Activated CD8-positive, alpha-beta T cell treated with anti-CD3 and anti-CD28 coated beads for 36 hours (primary cell): ENCODE measurements at places on chromosomes 5 and 9. TPM values are rescaled to one million over a fixed set of nuclear protein-coding genes. Genes with fewer than 3 reads are reported as not detected.

- H3K4me1 ChIP-seq: no peaks in the 10 kb centered on the region
- H3K27me3 ChIP-seq: no peaks in the 10 kb centered on the region
- DNase-seq: no peak
- no peak overlapping the region for H3K4me3 ChIP-seq
- H3K36me3 ChIP-seq: no peaks in the 10 kb centered on the region
Observed at GRCh38 chr5:109196823-109197160, 213.0 kb downstream of the PJA2 start.

- peaks cover 14% of the 10 kb centered on the region for H3K4me1 ChIP-seq
- DNase-seq: no peak
- no peak overlapping the region for H3K4me3 ChIP-seq
- no peak overlapping the region for H3K27ac ChIP-seq
- no peaks in the 10 kb centered on the region for H3K36me3 ChIP-seq
Observed at GRCh38 chr5:1011741-1012312, 3.2 kb downstream of the NKD2 start.

DNA sequence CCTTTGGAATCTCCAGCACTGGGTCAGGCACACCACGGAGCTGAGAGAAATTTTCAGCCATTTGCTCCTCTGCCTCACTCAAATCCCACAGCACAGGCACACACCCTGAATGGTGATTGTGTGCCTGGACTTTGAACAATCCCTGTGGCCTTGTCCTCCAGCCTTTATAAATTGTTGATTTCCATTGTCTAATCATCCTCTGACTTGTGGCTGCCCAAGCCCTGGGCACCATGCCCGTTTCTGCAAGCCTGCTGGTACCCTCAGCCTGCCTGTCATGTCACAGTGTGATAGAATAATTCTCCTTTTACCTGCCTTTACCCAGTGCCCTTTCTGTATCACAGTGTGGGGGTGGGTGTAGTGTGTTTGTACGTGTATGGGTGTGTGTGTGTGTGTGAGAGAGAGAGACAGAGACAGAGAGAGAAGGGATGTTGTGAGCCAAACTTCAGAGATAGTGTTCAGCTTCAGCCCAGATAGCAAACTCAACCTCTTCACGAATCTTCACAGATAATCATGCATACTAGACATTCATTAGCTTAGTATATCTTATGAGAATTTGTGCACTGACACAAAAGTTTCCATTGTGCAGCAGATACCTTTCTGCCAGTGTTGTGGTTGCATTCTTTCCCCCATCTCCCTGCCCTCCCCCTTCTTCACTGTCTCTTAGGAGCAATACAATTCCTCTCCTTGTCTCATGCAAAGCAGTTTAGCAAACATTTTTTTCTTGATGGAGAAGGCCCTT lies 27.8 kb upstream of the SLC44A1 start:
- H3K4me1 ChIP-seq: no peaks in the 10 kb centered on the region
- H3K4me3 ChIP-seq: no peak overlapping the region
- no peak overlapping the region for H3K27ac ChIP-seq
- H3K27me3 ChIP-seq: no peaks in the 10 kb centered on the region
- no peak for DNase-seq

DNA sequence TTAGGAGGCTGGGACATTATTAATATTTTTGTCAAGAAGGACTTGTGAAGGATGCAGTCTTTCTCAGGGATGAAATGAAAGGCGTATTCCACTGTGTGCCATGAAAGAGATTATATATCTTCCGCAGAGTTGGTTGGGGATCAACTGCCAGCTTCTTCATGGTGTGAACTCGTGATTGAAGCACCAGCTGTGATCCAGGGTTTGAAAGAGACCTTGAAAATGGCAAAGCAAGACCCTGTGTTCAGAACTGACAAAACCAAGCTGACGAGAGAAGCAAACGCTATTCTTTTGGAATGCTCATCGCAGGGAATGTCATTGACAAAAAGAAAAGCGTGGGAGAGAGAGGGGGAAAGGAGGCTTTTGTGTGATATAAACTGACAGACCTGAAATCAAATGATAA lies 263.9 kb upstream of the ZNF608 start:
- no peak for DNase-seq
- H3K27ac ChIP-seq: no peak overlapping the region
- H3K4me1 ChIP-seq: peaks cover 6% of the 10 kb centered on the region
- H3K27me3 ChIP-seq: no peaks in the 10 kb centered on the region
- no peaks in the 10 kb centered on the region for H3K36me3 ChIP-seq

DNA sequence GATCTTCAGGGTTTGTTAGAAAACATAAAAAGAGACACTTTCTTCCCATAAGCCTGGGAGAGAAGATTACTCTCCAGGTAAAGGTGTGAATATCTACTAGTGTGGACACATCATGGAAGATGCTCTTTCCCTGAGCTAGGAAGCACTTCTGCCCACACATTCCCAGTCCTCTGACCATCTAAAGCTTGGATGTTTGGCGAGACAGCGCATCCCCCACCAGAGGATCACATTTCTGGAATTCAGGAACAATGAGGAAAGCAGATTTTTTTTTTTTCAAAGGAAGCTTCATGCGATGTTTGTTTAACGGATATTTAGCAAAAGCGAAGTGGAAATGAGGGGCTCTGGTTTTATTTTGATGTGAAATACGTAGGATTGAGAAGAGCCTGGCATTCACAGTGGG lies 6.2 kb downstream of the SVEP1 start:
- peaks cover 8% of the 10 kb centered on the region for H3K27me3 ChIP-seq
- no peaks in the 10 kb centered on the region for H3K4me1 ChIP-seq
- H3K27ac ChIP-seq: no peak overlapping the region
- DNase-seq: no peak

DNA sequence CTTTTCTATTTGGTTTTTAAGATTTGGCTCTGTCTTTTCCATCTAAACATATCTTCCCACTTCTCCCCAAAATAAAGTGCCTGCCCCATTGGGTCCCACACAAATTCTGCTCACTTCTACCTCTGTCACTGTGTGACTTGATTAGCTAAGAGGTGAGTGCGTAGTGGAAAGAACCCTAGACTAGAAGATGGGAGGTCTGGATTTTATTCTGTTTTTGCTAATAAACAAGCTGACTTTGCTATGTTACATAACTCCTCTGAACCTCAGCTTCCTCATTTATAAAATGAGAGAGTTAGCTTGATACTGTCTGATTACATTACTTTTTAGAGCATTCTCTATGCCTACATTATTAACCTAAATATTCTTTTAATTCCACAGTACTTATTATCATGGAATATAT lies 51.3 kb upstream of the PTGER4 start:
- H3K4me3 ChIP-seq: no peak overlapping the region
- no peak overlapping the region for H3K27ac ChIP-seq
- no peaks in the 10 kb centered on the region for H3K36me3 ChIP-seq
- DNase-seq: no peak

DNA sequence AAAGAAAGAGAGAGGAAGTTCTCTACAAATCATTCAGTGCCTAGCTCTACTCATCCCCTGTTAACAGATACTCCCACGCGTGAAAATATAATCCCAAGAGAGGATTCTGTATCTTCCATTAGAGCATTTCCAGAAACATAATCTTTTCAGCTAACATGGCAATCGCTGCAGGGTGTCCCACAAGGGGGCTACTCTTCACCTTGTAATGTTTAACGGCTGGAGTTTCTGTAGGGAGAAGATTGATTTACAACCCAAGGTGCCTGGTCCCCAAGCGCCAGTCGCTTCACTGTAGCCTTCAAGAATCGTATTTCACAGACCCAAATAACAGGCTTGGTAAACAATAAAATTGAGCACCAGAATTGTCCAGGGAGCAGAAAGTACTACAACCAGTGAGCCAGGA lies 318.7 kb downstream of the TLE1 start:
- H3K36me3 ChIP-seq: no peaks in the 10 kb centered on the region
- H3K27ac ChIP-seq: no peak overlapping the region
- no peaks in the 10 kb centered on the region for H3K4me1 ChIP-seq
- no peak for DNase-seq
- no peak overlapping the region for H3K4me3 ChIP-seq

DNA sequence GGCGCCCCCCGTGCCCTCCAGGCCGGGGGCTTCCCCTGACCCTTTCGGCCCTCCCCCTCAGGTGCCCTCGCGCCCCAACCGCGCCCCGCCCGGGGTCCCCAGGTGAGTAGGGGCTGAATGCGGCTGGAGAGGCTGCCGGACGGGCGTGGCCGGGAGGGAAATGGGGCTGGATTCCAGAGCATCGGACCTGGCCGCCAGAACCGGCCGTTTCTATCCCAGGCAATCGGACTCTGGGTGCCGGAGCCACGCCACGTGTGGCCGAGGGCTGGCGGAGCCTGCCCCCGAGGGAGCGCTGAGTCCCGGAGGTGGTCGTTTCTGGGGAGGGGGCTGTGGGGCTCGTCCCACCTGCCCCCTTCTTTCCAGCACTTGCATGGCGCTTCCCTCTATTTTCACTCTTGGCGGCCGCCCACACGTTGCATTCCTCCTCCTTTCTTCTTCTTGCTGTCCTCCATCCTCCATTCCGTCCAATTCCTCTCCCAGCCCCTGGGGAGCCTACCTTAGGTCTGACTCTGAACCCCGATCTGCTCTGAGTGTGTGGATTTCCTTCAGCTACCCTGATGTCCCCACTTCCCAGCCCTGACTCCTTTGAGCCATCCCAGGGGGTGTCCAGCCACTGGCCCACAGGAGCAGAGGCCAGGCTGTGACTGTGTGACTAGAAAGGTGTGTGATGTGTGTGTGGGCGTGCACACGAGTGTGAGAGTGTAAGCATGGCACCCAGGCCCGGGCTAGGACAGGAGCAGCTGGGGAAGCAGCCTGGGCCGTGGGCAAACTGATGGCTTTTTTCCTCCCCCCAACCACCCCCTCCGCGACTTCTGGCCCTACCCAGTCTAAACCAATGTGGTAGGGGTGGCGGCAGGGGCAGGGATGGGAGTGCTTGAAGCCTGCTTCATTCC lies 24.7 kb downstream of the GOLGA2 start:
- H3K27ac ChIP-seq: no peak overlapping the region
- H3K4me1 ChIP-seq: peaks cover 12% of the 10 kb centered on the region
- H3K4me3 ChIP-seq: peak overlapping the region; percentile 74

DNA sequence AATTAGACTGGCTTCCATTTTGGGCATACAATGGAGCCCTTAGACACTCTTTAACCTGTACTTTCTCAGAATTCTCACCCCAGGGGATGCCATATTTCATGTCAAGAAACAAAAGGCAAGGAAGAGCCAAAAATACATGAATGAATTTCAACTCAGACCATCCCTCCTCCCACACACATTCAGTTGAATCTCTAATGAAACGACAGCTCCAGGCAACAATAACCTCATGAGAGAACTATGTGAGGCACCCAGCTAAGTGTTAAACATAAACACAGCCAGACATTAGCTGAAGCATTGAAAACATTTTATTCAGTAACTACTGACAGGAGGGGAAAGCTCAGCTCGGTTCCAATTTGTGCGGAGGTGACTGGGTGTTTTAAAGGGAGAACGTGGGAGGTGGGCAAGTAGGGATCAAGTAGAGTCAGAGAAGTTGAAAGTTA lies 1359.1 kb upstream of the CDH9 start:
- H3K27me3 ChIP-seq: no peaks in the 10 kb centered on the region
- DNase-seq: no peak
- no peaks in the 10 kb centered on the region for H3K36me3 ChIP-seq
- H3K4me1 ChIP-seq: no peaks in the 10 kb centered on the region
- H3K4me3 ChIP-seq: no peak overlapping the region

- peaks cover 8% of the 10 kb centered on the region for H3K27me3 ChIP-seq
- H3K4me1 ChIP-seq: no peaks in the 10 kb centered on the region
Observed at GRCh38 chr5:58412932-58413331, 47.0 kb downstream of the PLK2 start.

DNA sequence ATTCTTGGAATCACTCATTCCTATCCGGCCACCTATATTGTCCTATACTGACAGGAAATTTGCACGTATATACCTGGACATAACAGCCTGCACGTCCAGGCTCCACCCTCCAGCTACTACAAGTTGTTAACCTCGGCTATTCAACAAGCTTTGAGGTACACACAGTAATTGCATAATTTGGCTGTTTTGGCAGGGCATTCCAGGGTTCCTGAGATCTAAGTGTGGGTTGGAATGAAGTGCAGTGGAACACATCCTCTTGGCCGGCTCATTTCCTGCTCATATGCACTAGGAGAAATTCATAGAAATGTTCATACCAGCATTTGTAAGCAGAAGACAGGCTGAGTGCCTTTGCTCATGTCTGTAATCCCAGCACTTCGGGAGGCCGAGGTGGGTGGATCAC lies 222.3 kb downstream of the FBXL7 start:
- no peaks in the 10 kb centered on the region for H3K27me3 ChIP-seq
- H3K36me3 ChIP-seq: no peaks in the 10 kb centered on the region
- no peak overlapping the region for H3K4me3 ChIP-seq
- DNase-seq: no peak

LCN9 gene
- total RNA-seq: not detected

FOXI1 gene
- not detected for total RNA-seq

TJP2 gene
- total RNA-seq: 3.7 TPM

SURF6 gene
- 28.3 TPM for total RNA-seq
